Urothelium cell line (cell line): ENCODE measurements at places on chromosomes 1 and 21.

- no peak for DNase-seq
Measured at GRCh38 chr1:14980621-14981218, 172.8 kb upstream of the TMEM51 start.

GRCh38 chr1:91036894-91037829 lies 15.3 kb upstream of the ZNF644 start:
- DNase-seq = no peak

GRCh38 chr1:163999131-163999530 lies 559.9 kb upstream of the PBX1 start:
- DNase-seq = no peak

DNA sequence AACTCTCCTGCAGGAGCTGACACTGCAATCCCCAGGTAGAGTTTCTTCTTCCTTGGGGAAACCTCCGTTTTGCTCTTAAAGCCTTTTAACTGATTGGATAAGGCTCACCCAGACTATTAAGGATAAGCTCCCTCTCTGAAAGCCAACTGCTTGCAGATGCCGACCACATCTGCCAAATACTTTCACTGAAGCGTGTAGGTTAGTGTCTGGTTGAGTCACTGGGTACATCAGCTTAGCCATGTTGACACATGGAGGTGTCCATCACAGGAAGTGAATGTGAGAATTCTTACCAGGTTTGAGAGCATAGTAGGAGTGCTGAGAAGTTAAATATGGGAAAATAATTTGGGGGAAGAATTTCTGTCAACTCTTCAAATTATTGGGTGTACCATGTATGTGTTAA lies 202.0 kb downstream of the AJAP1 start:
- DNase-seq = no peak

DNA sequence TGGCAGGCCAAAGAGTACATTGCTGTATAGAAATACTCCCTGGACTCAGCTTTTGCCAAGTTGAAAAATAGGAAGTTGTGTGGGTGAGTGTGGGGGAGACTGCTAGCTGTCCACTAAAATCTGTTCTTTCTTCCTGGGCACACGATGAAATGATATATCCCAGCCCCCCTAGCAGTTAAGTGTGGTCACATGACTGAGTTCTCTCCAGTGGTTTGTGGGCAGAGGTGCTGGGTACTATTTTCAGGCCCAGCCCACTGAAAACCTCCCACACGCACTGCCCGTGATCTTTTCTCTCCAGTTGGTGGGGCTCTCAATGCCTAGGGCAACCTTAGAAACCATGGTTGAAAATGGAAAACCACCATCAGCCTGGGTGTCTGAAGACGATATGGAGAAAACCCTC lies 119.7 kb upstream of the LMO4 start:
- DNase-seq = no peak

DNA sequence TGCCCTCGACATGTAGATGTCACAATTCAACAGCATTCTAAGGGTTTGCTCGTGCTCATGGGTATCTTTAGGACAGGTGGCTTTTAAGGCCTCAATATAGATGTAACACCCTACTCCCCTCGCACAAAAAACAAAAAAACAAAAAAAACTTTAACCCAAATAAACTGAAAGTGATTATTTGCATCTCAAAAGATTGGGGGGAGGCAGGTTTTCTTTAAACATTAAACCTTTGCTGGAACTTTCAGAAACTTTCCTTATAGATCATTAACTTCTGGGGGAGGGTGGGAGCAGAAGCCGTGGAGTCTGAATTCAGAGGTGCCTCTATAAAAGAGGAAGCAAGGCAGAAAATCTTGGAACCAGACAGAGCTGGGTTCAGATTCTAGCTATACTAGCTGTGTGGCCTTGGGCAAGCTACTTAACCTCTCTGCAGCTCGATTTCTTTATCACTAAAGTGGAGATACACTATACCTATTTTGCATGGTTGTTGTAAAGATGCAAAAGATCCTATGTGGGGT lies 3.2 kb upstream of the KIAA1614 start:
- no peak for DNase-seq
